Endodermal cell (in vitro differentiated cells): ENCODE measurements at places on chromosomes 4 and X.

DNA sequence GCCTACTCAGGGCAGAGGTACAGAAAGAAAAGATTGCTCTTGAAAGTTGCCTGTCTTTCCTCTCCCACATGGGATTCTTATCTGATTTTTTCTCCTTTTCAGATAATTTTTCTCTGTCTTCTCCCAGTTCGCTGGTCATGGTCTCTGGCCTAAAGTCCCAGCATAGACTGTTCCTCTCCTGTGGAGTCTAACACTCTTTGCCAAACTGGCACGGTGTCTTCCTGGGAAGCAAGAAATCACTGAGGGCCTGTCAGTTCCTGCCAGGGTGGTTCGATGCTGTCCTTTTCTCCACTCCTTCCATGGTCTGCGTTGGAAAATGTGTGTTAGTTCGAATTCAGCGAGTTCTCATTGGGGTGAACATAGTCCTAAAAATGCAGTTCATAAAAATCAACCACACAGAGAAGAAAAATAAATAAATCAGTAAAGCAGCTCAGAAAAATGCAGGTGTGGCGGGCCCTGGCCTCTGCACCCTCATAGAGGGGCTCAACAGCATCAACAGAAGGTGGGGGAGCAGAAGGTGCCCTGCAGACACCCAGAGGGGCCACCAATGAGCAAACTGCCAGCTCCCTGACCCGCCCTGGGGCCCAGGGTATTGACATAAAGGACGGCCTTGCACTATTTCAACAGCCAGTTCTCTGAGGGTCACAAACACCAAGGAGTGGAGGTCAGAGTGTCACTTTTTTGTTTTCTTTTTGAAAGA lies 2.1 kb downstream of the RGN start:
- no peak overlapping the region for H3K27ac ChIP-seq
- DNase-seq: no peak
- no peaks in the 10 kb centered on the region for H3K36me3 ChIP-seq

- H3K27me3 ChIP-seq: no peaks in the 10 kb centered on the region
- H3K4me1 ChIP-seq: no peaks in the 10 kb centered on the region
- H3K36me3 ChIP-seq: no peaks in the 10 kb centered on the region
- no peak overlapping the region for H3K4me3 ChIP-seq
Measured at GRCh38 chrX:46178763-46179162, 366.5 kb downstream of the ZNF674 start.

DNA sequence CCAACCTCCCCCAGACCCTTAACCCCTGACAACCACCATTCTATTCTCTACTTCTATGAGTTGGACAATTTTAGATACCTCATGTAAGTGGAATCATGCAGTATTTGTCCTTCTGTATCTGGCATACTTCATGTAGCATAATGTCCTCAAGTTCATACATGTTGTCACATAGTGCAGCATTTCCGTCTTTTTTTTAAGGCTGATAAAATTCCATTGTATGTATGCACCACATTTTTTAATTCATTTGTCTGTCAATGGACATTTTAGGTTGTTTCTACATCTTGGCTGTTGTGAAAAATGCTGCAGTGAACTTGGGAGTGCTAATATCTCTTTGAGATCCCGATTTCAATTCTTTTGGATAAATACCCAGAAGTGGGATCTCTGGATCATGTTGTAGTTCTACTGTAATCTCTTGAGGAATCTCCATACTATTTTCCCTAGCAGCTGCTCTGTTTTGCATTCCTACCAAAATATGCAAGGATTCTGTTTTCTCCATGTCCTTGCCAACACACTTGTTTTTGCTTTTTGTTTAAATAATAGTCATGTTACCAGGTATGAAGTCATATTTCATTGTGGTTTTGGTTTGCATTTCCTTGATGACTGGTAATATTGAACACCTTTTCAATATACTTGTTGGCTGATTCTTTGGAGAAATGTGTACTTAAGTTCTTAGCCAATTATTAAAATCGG lies 48.8 kb upstream of the ADAD1 start:
- no peaks in the 10 kb centered on the region for H3K27me3 ChIP-seq
- H3K4me3 ChIP-seq: no peak overlapping the region
- peaks cover 52% of the 10 kb centered on the region for H3K36me3 ChIP-seq
- no peak for DNase-seq
- H3K4me1 ChIP-seq: no peaks in the 10 kb centered on the region
- no peak overlapping the region for H3K27ac ChIP-seq

GRCh38 chr4:55524844-55525571 lies 21.7 kb downstream of the CLOCK start:
- H3K4me3 ChIP-seq: no peak overlapping the region
- H3K27me3 ChIP-seq: no peaks in the 10 kb centered on the region
- H3K36me3 ChIP-seq: no peaks in the 10 kb centered on the region
- no peaks in the 10 kb centered on the region for H3K4me1 ChIP-seq
- DNase-seq: no peak

GRCh38 chrX:135489542-135489941 lies 30.9 kb upstream of the INTS6L start:
- no peak overlapping the region for H3K27ac ChIP-seq
- H3K27me3 ChIP-seq: no peaks in the 10 kb centered on the region
- no peak overlapping the region for H3K4me3 ChIP-seq
- no peaks in the 10 kb centered on the region for H3K36me3 ChIP-seq
- H3K4me1 ChIP-seq: no peaks in the 10 kb centered on the region
- no peak for DNase-seq

- H3K27ac ChIP-seq: no peak overlapping the region
- DNase-seq: no peak
- H3K4me3 ChIP-seq: no peak overlapping the region
- no peaks in the 10 kb centered on the region for H3K4me1 ChIP-seq
- H3K36me3 ChIP-seq: no peaks in the 10 kb centered on the region
Measured at GRCh38 chr4:173699841-173700475, 169.9 kb upstream of the HAND2 start.

GRCh38 chr4:174281901-174282300 lies 1.6 kb downstream of the FBXO8 start:
- H3K4me3 ChIP-seq: peak overlapping the region; percentile 97
- no peak overlapping the region for H3K27ac ChIP-seq
- H3K36me3 ChIP-seq: no peaks in the 10 kb centered on the region
- no peaks in the 10 kb centered on the region for H3K27me3 ChIP-seq
- no peaks in the 10 kb centered on the region for H3K4me1 ChIP-seq

DNA sequence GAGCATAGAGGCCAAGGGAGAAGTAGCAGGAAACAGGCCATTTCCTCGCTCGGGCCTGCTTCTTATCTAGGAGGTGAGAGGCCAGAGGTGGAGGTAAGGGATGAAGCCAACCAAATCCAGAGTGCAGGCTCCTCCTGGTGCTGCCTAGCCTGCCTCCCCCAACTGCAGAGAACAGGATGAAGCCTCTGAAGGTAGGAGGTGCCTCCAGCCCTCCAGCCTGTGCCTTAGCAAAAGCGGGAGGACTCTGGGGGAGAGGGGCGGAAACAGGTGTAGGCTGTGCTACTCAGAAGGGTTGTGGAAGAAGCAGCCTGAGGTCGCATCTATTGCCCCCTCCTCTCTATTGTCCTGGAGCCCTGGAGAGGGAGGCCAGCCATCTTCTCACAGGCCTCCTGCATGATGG lies 2.9 kb upstream of the MTM1 start:
- H3K4me1 ChIP-seq: no peaks in the 10 kb centered on the region
- no peak overlapping the region for H3K4me3 ChIP-seq
- DNase-seq: peak; percentile 72
- H3K36me3 ChIP-seq: no peaks in the 10 kb centered on the region

DNA sequence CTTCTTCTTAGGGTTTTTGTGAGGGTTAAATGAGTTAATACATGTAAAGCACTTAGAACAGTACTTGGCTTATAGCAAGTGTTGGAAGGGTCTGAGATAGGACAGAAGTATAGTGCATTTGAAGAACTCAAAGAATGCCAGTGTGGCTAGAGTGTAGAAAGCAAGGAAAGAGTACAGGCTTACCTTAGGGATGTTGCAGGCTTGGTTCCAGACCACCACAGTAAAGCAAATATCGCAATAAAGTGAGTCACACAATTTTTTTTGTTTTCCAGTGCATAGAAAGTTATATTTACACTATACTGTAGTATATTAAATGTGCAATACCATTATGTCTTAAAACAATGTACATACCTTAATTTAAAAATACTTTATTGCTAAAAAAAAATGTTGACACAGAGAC lies 41.3 kb downstream of the KIF4A start:
- H3K4me3 ChIP-seq: no peak overlapping the region
- no peak overlapping the region for H3K27ac ChIP-seq
- H3K27me3 ChIP-seq: no peaks in the 10 kb centered on the region
- DNase-seq: no peak
- H3K4me1 ChIP-seq: no peaks in the 10 kb centered on the region
- peaks cover 10% of the 10 kb centered on the region for H3K36me3 ChIP-seq

DNA sequence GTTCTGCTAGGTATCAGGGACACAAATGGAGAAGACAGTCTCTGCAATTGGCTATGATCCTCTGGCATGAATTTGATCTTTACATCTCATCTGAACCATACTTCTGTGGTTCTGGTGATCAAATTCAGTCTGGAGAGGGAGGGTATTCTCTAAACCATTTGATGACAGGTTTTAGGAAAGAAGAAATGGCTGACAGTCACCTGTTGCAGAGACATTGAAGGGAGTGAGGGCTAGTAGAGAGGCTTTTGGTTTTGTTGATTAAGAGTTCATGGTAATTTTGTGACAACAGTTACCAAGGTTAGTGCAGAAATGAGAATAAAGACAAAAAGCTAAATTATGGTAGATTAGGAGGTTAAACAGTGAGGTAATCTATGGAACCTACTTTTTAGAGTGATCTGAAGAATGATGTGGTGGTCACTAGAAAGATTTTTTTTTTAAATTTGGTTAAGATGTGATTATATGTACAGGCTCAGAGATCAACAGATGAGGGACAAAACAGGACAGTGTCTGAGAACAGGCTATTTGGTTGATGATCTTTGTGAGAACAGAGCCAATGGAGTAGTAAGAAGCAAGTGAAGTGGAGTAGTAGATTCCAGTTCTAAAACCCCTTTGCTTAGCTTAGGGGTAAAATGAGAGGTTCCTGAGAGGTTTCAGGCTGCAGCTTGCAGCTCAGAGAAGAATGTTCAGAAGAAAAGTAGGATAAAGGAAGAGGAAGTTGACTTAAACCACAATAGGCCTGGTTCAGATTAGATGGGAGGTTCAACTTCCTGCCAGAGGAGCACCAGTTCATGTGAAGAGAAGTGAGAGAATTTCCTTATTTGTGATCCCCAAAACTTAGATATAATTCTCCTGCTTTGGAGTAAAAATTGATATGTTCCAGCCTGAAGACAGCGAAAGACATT lies 34.7 kb downstream of the VSIG4 start:
- H3K4me3 ChIP-seq: no peak overlapping the region
- H3K27me3 ChIP-seq: no peaks in the 10 kb centered on the region
- H3K27ac ChIP-seq: no peak overlapping the region
- no peaks in the 10 kb centered on the region for H3K36me3 ChIP-seq
- H3K4me1 ChIP-seq: no peaks in the 10 kb centered on the region

GRCh38 chr4:48127231-48127630 lies 6.8 kb downstream of the TXK start:
- peak; percentile 78 for DNase-seq
- H3K4me1 ChIP-seq: peaks cover 17% of the 10 kb centered on the region
- no peaks in the 10 kb centered on the region for H3K27me3 ChIP-seq

- no peak overlapping the region for H3K4me3 ChIP-seq
- H3K4me1 ChIP-seq: peaks cover 3% of the 10 kb centered on the region
- DNase-seq: no peak
- no peaks in the 10 kb centered on the region for H3K27me3 ChIP-seq
- H3K27ac ChIP-seq: no peak overlapping the region
- no peaks in the 10 kb centered on the region for H3K36me3 ChIP-seq
Measured at GRCh38 chrX:16934185-16934584, 12.3 kb upstream of the REPS2 start.

- no peak overlapping the region for H3K4me3 ChIP-seq
- no peaks in the 10 kb centered on the region for H3K36me3 ChIP-seq
- H3K27ac ChIP-seq: no peak overlapping the region
- no peaks in the 10 kb centered on the region for H3K4me1 ChIP-seq
Measured at GRCh38 chrX:110684653-110685052, 111.0 kb downstream of the CHRDL1 start.

GRCh38 chrX:153825042-153825441 lies 5.3 kb downstream of the PDZD4 start:
- H3K4me3 ChIP-seq: no peak overlapping the region
- H3K27ac ChIP-seq: no peak overlapping the region
- H3K27me3 ChIP-seq: no peaks in the 10 kb centered on the region
- DNase-seq: peak; percentile 40
- no peaks in the 10 kb centered on the region for H3K4me1 ChIP-seq

DNA sequence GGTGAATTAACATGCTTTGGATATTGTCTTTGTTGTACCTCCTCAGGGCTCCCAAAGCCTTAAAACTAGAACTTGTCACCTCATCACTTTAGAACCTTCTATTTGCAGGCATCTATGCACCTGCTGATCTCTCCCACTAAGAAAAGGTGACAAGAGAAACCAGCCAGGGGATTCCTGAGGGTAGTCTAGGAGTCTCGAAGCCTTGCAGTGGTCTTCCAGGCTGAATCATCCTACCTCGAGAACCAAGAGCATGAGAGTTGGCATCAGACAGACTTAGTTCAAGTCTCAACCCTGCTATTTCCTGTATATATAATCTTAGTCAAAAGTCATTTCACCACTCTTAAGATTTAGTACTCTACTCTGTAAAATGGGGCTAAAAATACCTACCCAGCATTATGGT lies 29.6 kb downstream of the RTL5 start:
- no peak overlapping the region for H3K27ac ChIP-seq
- no peaks in the 10 kb centered on the region for H3K4me1 ChIP-seq
- H3K4me3 ChIP-seq: no peak overlapping the region
- no peaks in the 10 kb centered on the region for H3K27me3 ChIP-seq

GRCh38 chrX:3520458-3520857 lies 174.0 kb upstream of the MXRA5 start:
- H3K27me3 ChIP-seq: no peaks in the 10 kb centered on the region
- no peak overlapping the region for H3K27ac ChIP-seq
- no peak overlapping the region for H3K4me3 ChIP-seq
- H3K36me3 ChIP-seq: no peaks in the 10 kb centered on the region
- no peak for DNase-seq
- H3K4me1 ChIP-seq: no peaks in the 10 kb centered on the region

GRCh38 chrX:48025561-48025960 lies 18.8 kb downstream of the SPACA5 start:
- no peaks in the 10 kb centered on the region for H3K36me3 ChIP-seq
- peak; percentile 76 for DNase-seq
- no peaks in the 10 kb centered on the region for H3K27me3 ChIP-seq
- H3K27ac ChIP-seq: no peak overlapping the region

GRCh38 chr4:84238247-84239090 lies 260.6 kb downstream of the NKX6-1 start:
- H3K4me1 ChIP-seq: no peaks in the 10 kb centered on the region
- no peak overlapping the region for H3K4me3 ChIP-seq
